ENCODE measurements at places on chromosomes 4 and X. TPM values are rescaled to one million over a fixed set of nuclear protein-coding genes. Genes with fewer than 3 reads are reported as not detected.

DNA sequence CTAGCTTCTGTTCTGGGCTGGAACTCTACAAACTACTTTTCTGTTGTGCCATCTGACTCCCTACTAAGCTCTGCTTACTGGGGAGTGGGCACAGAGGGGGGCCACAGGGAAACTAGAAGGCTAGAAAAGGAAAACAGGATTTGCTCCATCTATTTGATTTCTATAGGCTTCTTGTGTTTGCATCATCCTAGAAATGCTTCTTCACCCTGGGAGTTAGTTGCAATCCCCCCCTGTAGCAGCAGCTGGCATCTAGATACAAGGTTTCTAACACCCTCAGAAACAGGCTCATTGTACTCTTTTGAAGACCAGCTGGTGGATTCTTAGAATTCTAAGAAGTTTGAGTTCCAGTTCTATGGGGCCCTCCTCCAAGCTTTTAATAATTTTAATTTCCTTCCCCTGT is 213.4 kb downstream of the TMA16 start:
- H3K36me3 ChIP-seq: no peaks in the 10 kb centered on the region
- peaks cover 51% of the 10 kb centered on the region for H3K4me1 ChIP-seq
- peak; percentile 76 for DNase-seq
- H3K27ac ChIP-seq: peak overlapping the region; percentile 71
- no peaks in the 10 kb centered on the region for H3K27me3 ChIP-seq
- H3K4me3 ChIP-seq: no peak overlapping the region

DNA sequence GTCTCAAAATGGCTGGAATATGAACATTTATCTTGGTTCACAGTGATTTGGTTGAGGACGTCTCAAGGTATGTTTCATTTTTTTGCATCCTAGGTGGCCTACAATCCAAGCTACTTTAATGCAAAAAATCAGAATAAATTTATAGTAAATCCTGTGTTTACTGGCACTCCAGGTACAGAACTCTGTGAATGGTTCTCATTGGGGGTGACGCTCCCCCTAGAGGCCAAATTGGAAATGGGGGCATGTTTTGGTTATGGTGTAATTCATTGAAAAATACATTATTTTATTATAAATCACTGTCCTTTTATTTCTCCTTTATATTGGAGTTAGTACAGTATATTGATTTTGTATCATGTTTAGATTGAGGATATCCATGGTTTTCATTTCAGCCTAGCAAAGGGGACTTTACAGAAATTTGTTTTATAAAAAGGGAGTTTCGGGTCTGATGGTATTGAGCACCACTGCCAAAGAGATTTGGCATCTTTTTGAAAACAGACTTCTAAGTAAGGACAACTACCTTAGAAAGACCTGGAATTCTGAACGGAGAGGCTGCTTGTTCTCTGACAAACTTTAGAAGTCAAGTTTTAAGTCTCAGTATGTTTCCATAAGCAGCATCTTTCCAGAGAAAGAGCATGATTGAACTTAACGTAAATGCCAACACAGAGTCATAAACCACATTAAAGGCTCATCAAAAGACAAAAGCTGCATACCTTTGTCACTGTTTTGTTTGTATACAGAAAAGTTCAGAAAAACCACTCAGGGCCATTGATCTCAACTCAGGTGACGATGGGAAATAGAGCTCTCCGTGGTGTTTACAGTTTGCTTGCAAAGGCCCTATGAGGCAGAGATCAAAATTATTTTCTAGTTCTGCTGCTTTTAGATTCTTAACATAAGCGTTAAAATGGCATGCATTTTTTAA is 19.4 kb downstream of the MTM1 start:
- H3K36me3 ChIP-seq: no peaks in the 10 kb centered on the region
- no peaks in the 10 kb centered on the region for H3K27me3 ChIP-seq
- H3K4me3 ChIP-seq: no peak overlapping the region
- peak; percentile 39 for DNase-seq
- H3K27ac ChIP-seq: no peak overlapping the region
- H3K4me1 ChIP-seq: no peaks in the 10 kb centered on the region

- H3K27me3 ChIP-seq: no peaks in the 10 kb centered on the region
- H3K27ac ChIP-seq: no peak overlapping the region
- no peaks in the 10 kb centered on the region for H3K4me1 ChIP-seq
- no peak overlapping the region for H3K4me3 ChIP-seq
- H3K36me3 ChIP-seq: no peaks in the 10 kb centered on the region
These were observed 6.4 kb downstream of the PPEF2 start for GRCh38 chr4:75895744-75896314.

DNA sequence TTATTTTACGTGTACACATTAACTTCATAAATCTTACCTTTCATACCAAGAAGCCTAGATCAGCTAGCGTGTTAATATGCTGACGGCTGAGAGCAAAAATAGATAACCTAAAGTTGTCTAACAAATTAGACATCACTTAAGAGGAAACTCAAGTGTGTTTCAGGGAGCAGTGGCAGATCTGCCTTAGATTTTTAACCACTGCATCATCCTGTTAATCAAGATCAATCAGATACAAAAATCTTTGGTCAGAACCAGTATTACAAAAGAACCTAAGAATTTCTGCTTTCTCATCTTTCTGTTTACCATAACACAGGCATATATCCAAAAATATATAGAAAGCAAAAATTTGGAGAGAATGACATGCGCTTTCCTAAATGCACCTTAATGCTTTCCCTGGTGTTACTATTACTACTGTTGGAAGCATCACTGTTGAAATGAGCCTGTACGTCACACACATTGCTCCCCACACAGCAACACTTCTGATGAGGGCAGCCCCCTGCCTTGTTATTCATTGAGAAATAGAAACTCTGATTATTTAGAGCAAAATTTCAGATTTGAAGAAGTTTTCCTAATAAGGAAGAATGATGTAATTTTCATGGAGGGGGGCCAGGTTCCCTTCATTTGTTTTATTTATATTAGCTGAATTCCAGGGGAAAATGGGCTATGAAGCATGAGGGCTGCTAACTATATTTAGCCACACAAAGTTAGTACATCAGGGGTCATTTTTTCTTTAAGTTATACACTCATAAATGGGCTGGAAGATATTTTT is 152.3 kb downstream of the CBR4 start:
- H3K27ac ChIP-seq: no peak overlapping the region
- no peaks in the 10 kb centered on the region for H3K27me3 ChIP-seq
- H3K4me1 ChIP-seq: peaks cover 6% of the 10 kb centered on the region
- DNase-seq: no peak
- no peaks in the 10 kb centered on the region for H3K36me3 ChIP-seq

DNA sequence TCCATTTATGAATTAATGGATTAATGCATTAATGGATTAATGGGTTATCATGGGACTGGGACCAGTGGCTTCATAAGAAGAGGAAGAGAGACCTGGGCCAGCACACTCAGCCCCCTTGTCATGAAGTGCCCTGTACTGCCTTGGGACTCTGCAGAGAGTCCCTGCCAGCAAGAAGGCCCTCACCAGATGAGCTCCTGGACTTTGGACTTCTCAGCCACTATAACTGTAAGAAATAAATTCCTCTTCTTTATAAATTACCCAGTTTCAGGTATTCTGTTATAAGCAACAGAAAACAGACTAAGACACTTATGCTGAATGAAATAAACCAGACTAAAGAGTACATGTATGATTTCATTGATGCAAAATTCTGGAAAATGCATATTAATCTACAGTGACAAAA is 119.4 kb upstream of the MSX1 start:
- no peak overlapping the region for H3K4me3 ChIP-seq
- H3K36me3 ChIP-seq: no peaks in the 10 kb centered on the region
- H3K27me3 ChIP-seq: peaks cover 5% of the 10 kb centered on the region
- no peak overlapping the region for H3K27ac ChIP-seq

GRCh38 chrX:65690057-65690855 is 22.8 kb downstream of the MSN start:
- H3K4me3 ChIP-seq: no peak overlapping the region
- H3K4me1 ChIP-seq: peaks cover 5% of the 10 kb centered on the region
- no peaks in the 10 kb centered on the region for H3K36me3 ChIP-seq

DNA sequence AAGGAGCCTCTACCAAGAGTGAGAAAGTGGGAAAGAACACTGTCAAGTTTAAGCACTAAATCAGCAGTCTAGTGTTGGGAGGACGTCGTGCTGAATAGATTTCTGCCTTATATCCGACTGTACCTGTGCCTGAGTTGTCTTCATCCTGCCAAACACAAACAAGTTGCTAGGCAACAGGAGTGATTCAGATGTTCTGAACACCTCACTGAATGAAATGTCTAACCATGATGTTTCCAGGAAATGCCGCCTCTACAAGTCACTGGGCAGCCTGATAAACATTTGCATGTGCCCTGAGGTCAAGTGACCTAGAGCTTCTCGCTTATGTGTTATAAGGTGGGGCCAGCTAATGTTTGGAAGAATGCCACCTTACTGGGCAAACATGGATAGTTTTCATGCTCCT is 37.9 kb downstream of the SGMS2 start:
- no peak overlapping the region for H3K4me3 ChIP-seq
- no peak for DNase-seq
- no peaks in the 10 kb centered on the region for H3K36me3 ChIP-seq
- no peak overlapping the region for H3K27ac ChIP-seq
- H3K4me1 ChIP-seq: no peaks in the 10 kb centered on the region
- H3K27me3 ChIP-seq: no peaks in the 10 kb centered on the region

DNA sequence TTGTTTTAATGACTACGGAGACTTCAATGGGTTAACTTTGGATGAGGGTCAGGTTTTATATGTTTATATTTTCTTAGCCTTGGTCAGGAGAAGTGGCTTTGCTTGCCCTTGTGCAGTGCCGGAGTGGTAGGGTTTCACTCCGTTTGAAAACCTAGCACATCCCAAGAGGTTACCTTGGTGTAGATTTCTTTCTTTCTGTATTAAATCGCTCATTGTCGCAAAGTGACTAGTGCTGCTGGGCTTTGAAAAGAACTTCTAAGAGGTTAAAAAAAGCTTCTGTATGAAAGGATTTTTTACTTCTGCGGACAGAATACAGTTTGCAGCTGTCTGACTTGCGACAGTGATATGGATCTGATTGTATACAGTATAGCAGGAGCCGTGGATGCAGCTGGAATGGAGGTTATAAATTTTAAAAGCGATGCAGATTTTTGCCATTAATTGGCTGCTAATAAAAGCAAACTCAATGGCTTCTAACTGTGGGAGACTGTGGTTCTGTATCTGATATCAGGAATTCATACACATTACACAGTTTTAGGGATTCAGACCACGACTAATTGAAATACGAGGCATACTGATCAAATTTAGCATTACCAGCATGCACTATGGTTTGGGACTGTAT is 340.9 kb upstream of the PITX2 start:
- no peak overlapping the region for H3K27ac ChIP-seq
- H3K27me3 ChIP-seq: no peaks in the 10 kb centered on the region
- no peak overlapping the region for H3K4me3 ChIP-seq
- H3K4me1 ChIP-seq: no peaks in the 10 kb centered on the region
- H3K36me3 ChIP-seq: no peaks in the 10 kb centered on the region

GRCh38 chr4:187256897-187257296 is 533.2 kb upstream of the FAT1 start:
- H3K4me3 ChIP-seq: no peak overlapping the region
- H3K27ac ChIP-seq: no peak overlapping the region
- no peaks in the 10 kb centered on the region for H3K4me1 ChIP-seq
- no peak for DNase-seq

GRCh38 chrX:119734897-119735339 is 23.5 kb upstream of the SOWAHD start:
- no peak overlapping the region for H3K4me3 ChIP-seq
- DNase-seq: peak; percentile 54
- no peak overlapping the region for H3K27ac ChIP-seq
- H3K36me3 ChIP-seq: no peaks in the 10 kb centered on the region
- H3K27me3 ChIP-seq: no peaks in the 10 kb centered on the region

DNA sequence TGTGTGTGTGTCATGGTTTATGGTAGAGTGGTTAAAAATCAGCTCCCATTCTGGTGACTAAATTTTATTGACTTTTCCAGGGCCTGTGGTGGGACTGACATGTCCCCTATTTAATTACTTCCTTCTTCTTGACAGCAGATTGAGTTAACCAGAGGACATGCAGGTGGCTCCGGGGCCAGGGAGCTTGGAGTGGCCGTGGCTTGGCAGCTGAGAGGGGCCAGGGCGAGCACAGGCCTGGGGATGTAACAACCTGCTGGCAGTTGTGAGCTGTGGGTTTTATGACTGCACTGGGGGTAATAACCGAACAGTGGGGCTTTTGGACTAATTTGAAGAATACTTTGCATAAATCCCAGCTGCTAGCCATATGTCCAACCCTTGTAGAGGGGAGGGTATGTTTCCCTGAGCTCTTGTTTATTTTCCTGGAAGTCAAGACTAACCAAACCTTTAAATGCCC is 186.0 kb downstream of the MID1IP1 start:
- H3K4me3 ChIP-seq: no peak overlapping the region
- H3K27ac ChIP-seq: no peak overlapping the region
- no peaks in the 10 kb centered on the region for H3K36me3 ChIP-seq
- no peaks in the 10 kb centered on the region for H3K4me1 ChIP-seq
- no peak for DNase-seq
- H3K27me3 ChIP-seq: no peaks in the 10 kb centered on the region

GRCh38 chr4:186039697-186040096 is 29.3 kb upstream of the TLR3 start:
- no peaks in the 10 kb centered on the region for H3K4me1 ChIP-seq
- DNase-seq: no peak
- no peak overlapping the region for H3K4me3 ChIP-seq
- no peaks in the 10 kb centered on the region for H3K36me3 ChIP-seq
- H3K27ac ChIP-seq: no peak overlapping the region

DNA sequence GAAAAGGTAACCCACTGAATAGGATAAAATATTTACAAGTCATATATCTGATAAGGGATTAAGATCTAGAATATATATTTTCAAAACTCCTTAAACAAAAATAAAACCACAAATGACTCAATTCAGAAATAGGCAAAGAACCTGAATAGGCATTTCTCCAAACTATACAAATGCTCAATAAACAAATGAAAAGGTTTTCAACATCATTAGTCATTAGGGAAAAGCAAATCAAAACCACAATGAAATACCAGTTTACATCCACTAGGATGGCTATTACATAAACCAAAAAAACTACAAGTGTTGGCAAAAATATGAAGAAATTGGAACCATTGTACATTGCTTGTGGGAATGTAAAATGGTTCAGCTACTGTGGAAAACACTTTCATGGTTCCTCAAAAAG is 167.0 kb upstream of the GALNT7 start:
- H3K27ac ChIP-seq: no peak overlapping the region
- no peak overlapping the region for H3K4me3 ChIP-seq
- no peaks in the 10 kb centered on the region for H3K27me3 ChIP-seq

DNA sequence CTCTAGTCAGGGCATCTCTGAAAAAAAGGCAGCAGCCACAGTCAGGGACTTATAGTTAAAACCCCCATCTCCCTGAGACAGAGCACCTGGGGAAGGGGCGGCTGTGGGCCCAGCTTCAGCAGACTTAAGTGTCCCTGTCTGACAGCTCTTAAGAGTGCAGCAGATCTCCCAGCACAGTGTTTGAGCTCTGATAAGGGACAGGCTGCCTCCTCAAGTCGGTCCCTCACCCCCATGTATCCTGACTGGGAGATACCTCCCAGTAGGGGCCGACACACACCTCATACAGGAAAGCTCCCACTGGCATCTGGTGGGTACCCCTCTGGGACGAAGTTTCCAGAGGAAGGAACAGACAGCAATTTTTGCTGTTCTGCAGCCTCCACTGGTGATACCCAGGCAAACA is 129.0 kb downstream of the ANXA5 start:
- H3K27ac ChIP-seq: no peak overlapping the region
- H3K27me3 ChIP-seq: no peaks in the 10 kb centered on the region
- no peaks in the 10 kb centered on the region for H3K36me3 ChIP-seq
- no peaks in the 10 kb centered on the region for H3K4me1 ChIP-seq
- DNase-seq: no peak
- no peak overlapping the region for H3K4me3 ChIP-seq

XAGE1A gene
- 36.9 TPM for total RNA-seq

CNKSR2 gene
- total RNA-seq: 0.96 TPM

PHOX2B gene
- 0.13 TPM for total RNA-seq

All from A673 (cell line).